ENCODE measurements at places on chromosomes 5 and 9. TPM values are rescaled to one million over a fixed set of nuclear protein-coding genes. Genes with fewer than 3 reads are reported as not detected.

AMBP gene
- 2.7 TPM for total RNA-seq

CERCAM gene
- 14.5 TPM for total RNA-seq

ADGRV1 gene
- total RNA-seq = 3.5 TPM

RPS23 gene
- total RNA-seq = 1,390 TPM

CDK5RAP2 gene
- total RNA-seq = 43.1 TPM
